Hypothalamus (tissue), 51 donors: ENCODE measurements at places on chromosomes 7 and 10.
A peak's percentile ranks its signal among the peaks of the same experiment; 100 is the strongest.

- DNase-seq, result no peak
Observed at GRCh38 chr10:122052701-122053100, 63.7 kb downstream of the TACC2 start.

DNA sequence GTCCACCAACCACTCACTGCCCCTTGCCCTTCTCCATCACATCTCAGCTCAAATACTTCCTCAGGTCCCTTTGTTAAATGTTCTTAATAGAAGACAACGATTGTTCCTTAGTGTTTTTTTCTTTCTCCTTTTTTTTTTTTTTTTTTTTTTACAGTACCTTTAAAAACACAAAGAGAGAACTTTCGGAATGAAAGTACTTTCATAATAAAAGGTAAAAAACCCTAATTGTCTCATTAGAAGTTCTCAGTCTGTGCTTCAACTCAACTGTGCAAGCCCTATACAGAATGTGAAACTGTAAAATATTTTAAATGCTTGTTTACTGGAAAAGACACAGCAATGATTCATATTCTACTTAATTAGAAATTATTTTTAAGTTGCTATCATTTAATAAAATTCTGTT lies 29.4 kb downstream of the TSPAN12 start:
- DNase-seq, result no peak

DNA sequence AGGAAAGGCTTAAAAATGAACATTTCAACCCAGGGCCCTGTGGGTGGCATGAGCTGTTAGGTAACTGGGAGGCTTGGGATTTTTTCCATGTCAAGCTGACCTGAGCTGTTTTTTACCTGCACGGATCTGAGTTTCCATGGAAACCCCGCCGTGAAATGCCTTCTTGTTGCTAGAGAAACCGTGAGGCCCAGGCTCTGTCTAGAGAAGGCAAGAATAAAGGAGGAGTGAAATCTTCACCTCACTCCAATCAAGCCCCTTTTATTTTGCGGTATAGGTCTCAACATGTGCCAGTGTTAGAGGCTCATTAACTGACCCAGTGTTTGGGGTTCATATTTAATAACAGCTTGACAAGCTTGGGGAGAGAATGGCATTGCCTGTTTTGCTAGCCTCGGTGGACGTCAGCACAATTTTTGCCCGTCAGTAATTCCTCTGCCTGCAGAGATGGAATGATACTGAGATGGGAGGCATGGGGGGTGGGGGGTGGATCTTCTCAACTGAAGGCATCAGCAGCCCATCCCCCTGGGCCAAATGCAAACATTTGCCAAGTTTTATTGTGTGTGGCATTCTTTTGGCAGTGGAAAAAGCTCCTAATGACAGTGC lies 48.9 kb upstream of the PDCD4 start:
- DNase-seq, result no peak

GRCh38 chr10:110873951-110874350 lies 2.2 kb downstream of the PDCD4 start:
- DNase-seq, result no peak

GRCh38 chr10:51920672-51921071 lies 221.3 kb upstream of the CSTF2T start:
- DNase-seq, result no peak

DNA sequence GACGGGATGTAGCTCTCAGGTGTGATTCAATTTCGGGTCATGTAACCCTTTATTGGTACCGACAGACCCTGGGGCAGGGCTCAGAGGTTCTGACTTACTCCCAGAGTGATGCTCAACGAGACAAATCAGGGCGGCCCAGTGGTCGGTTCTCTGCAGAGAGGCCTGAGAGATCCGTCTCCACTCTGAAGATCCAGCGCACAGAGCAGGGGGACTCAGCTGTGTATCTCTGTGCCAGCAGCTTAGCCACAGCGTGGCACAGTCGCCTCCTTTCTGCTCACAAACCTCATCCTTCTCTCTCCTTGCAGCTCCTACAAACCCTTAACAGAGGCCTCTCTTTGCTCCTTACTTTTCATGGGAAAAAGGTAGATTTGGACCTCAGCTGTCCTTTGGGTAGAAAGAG lies 197.5 kb upstream of the PRSS58 start:
- no peak for DNase-seq

- no peak for DNase-seq
Observed at GRCh38 chr10:97529685-97530465, 31.2 kb downstream of the UBTD1 start.

DNA sequence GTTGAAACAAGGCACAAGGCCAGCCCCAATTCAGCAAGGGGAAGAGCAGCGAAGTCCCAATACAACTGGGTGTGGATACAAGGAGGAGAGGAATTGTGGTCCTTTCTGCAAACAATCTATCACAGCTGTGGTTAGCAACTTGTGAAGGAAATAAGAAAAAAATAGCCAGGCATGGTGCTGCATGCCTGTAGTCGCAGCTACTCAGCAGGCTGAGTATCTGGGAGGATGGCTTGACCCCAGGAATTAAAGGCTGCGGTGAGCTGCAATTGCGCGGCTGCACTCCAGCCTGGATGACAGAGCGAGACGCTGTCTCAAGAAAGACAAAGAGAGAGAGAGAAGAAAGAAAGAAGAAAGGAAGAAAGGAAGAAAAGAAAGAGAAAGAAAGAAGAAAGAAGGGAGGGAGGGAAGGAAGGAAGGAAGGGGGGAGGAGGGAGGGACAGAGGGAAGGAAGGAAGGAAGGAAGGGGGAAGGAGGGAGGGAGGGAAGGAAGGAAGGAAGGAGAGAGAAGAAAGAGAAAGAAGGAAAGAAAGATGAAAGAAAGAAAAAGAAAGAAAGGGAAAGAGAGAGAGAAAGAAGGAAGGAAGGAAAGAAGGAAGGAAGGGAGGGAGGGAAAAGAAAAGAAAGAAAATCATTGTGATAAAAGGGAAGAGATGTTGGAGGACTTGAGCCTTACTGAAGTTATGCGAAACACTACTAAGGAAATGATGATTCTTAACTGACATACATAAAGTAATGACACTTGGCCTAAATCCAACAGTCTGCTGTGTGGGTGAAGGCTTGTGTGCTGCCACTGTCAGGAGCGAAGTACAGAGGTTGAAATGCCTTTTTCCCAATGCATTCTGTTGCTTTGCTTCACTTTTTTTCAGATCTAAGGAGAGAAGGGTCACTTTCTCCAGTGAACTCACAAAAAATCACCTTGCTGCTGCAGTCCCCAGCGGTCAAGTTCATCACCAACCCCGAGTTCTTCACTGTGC lies 117.0 kb upstream of the STK17A start:
- DNase-seq, result no peak

- no peak for DNase-seq
Observed at GRCh38 chr7:110105840-110106239, 985.1 kb upstream of the LRRN3 start.

GRCh38 chr7:73730485-73730884 lies 8.1 kb downstream of the ABHD11 start:
- no peak for DNase-seq

DNA sequence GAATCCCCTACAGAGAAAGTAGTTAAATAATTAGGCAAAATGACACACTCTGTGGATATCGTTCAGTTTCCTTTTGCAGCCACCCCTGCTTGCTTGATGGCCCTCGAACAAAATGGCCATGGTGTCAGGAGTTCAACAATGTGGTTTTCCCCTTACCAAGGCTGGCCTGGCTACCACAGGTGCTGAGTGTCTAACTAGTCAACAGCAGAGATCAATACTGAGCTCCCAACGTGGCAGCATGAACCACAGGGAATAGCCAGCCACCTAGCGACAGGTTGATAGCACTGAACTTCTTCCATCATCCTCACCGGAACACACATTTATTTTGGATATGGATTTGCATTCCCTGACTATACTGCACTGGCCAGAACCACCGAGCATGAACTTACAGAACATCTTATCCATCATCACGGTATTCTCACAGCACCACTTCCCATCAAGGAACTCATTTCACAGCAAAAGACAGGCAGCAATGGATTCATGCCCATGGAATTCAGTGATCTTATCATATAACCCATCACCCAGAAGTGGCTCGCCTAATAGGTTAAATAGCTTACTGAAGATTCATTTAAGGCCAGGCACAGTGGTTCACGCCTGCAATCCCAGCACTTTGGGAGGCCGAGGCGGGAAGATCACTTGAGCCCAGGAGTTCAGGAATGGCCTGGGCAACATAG lies 6.3 kb downstream of the C10orf67 start:
- no peak for DNase-seq

DNA sequence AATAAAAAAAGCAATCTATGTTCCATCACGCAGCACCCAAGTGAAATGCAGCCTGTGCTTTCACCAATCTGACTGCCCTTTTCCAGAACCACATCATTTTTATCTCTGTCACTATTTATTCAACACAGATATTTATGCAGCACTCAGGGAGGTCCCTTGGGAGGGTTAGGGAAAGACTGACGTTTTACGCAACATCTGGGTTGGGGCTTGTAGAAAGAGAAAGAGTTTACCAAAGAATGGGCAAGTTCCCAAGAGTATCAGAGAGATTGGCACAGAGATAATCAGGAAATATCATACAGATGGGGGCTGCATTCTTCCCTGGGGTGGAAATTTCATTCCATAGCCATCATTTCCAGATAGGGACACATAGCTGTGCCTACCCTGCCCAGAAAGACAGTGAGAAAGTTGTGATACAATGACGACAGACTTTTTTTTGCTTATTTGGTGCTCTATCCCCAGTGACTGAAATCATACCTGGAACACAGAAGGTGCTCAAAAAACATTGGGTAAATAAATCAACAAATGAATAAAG lies 474.2 kb downstream of the CALN1 start:
- DNase-seq, result no peak

DNA sequence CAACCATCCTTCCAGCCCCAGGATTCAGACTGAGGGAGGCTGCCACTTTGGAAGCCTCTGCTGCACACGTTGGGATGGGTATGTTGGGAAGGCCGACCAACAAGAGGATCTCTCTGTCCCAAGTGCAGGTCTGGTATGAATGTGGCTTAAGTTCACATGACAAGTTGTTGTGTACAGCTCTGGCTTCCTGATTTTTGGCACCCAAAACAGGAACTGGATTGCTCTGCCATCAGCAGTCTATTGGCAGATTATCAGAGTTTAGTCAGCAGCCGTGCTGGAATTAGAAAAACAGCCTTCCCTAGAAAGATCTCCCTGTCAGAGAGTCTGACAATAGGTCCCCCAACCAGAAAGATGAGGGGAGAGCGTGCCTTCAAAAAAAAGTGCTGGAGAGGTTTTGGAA lies 66.9 kb downstream of the GOLGA7B start:
- DNase-seq, result no peak

GRCh38 chr7:157490465-157490912 lies 153.7 kb downstream of the DNAJB6 start:
- no peak for DNase-seq

GRCh38 chr10:125201791-125202622 lies 41.6 kb upstream of the CTBP2 start:
- DNase-seq, result no peak

- DNase-seq, result no peak
Observed at GRCh38 chr10:115982526-115982925, 290.5 kb downstream of the GFRA1 start.

DNA sequence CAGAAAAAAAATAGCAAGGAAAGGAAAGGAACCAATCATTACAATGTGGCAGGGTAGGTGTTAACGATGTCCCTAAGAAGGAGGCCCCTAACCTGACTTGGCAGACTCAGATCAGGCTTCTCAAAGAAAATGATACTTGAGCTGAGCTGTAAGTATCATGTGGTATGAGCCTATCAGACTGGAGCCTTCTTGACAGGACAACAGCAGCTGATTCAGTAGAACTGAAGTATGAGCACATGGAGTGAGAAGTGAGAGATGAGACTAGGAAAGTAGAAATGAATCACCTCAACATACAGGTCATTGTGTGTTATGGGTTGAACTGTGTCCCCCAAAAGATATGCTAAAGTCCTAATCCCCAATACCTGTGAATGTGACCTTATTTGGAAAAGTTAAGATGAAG lies 66.3 kb downstream of the MTERF1 start:
- DNase-seq, result no peak

- no peak for DNase-seq
Observed at GRCh38 chr10:59376846-59377245, 14.5 kb upstream of the FAM13C start.

DNA sequence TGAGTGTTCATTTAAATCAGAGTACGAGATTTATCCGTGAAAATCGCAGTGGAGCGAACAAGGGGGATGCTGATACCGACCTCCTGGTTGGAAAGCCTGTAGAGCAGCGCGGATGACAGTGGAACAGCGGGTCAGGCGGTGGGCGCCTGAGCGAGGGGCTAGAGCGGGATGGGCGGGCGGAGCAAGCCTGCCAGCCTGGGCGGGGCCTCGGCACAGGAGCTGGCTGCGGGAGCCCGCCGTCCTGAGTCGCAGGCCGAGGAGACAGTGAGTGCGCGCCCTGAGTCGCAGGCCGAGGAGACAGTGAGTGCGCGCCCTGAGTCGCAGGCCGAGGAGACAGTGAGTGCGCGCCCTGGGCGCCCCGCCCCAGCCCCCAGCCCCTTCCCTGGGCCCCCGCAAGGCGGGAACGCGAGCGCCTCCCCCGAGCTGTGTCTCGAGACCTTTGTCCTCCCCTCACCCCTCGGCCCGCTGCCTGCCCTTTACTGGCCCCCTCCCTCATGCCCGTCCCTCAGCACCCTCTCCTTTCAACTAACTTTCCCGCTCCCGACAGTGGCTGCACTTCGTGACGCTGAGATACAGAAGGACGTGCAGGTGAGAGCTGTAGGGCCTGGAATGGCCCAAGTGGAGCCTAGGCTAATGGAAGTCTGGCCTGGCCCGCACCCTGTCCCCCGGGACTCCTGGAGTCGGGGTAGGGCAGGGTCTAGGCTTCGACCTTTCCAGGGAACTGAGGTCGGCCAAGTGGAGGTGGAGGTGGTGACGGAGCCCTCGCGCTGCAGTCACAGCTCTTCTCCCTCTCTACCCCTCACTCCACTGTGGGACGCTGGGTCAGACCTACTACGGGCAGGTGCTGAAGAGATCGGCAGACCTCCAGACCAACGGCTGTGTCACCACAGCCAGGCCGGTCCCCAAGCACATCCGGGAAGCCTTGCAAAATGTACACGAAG lies at the start of gene AS3MT:
Gene AS3MT, plus strand, starts transcription at position 213 of the 941 bp plus-strand sequence. Its CDS starts 123 bp downstream, at position 336.
- peak; percentile 25 for DNase-seq

DNA sequence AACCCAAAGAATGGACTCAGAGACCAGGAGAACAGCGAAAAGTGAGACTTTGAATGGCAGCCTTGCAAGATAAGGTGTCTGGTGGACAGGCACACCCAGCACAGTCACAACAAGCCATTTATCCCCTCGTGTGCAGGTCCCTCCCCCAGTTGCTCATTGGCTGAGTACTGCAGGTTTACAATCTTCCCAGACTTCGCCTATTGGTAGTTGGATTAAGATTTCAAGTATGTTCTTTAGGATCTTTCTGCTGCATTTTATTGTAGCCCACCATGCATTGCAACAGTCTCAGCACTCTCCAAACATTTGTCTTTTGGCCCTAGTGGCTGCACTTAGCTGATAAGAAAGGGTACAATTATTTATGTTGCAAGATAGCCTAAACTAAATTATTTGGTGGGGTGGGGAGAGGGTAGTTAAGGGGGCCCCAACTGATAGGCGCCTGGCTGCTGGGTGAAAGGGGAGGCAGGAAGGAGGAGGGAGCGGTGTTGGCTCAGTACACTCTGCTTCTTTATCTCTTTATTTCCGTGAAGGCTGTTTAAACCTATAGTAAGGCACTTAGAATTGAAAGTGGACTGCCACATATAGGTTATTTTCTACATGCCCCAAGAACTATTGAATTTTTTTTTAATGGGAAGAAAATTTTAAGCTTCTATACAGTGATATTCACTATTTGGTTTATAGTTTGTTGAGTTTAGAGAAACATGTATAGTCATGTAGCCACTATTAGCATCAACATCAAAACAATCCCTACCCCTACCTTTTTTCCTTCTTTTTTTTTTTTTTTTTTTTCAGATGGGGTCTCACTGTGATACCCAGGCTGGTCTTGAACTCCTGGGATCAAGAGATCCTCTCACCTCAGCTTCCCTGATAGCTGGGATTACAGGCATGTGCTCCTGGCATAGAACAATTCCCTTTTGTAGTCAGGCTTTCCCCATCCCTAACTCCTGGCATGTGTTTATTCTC lies 54.2 kb downstream of the GUSB start:
- no peak for DNase-seq
